ENCODE measurements at places on chromosomes 13 and 19.

- DNase-seq, result peak; percentile 65
Observed at GRCh38 chr13:24178847-24179485, 18.4 kb downstream of the SPATA13 start.

GRCh38 chr13:111862836-111863815 lies 203.8 kb upstream of the SOX1 start:
- DNase-seq, result no peak

DNA sequence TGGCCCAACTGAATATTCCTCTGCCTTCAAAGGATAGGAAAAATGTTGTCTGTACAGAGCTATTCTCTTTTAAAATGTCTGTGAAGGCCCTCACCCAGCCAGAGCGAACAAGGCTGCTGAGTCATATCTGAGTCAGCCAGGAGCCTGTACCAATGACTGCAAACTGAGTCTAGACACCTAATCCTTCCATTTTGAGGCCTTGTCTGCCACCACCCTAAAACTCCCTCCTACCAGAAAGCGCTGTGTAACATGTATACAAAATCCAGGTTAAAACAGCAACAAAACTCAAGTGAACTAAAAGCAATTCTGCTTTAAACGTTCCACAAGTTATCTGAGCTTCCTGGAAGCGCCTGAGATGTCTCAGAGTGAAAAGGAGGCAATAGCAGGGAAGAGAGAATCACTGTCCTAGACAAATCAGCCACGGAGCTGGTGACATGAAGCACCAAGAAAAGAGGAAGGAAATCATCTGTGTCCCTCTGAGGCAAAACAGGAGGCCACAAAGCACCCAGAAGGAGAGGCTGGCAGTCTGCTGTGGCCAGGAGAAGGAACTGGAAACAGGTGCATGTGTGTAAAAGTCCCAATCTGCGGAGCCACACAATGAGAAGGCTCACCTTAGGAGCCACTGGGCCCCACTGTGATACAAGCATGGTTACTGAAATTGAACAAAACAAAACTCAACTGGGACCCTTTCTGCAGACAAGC lies 10.2 kb downstream of the DHRS12 start:
- peak; percentile 63 for DNase-seq

DNA sequence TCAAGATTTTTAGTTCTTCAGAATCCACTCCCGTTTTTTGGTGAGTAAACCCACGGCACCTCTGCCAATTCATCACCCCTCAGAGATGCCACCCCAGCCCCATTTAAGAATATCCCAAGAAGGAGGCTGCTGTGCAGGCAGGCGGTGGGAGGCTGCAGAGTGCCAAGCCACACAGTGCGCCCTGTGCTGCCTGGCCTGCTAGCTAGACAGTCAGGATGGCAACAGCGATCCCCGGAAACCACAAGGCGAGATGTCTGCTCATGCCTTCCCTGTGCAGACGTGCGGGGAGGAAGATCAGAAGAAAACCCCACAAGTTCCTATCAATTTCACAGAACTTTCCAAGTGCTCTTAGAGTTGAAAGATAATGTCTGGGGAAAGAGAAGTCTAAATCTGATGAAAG lies 64.8 kb upstream of the GPR183 start:
- DNase-seq, result peak; percentile 63

- no peak for DNase-seq
Observed at GRCh38 chr13:98054301-98054700, 88.6 kb upstream of the FARP1 start.

DNA sequence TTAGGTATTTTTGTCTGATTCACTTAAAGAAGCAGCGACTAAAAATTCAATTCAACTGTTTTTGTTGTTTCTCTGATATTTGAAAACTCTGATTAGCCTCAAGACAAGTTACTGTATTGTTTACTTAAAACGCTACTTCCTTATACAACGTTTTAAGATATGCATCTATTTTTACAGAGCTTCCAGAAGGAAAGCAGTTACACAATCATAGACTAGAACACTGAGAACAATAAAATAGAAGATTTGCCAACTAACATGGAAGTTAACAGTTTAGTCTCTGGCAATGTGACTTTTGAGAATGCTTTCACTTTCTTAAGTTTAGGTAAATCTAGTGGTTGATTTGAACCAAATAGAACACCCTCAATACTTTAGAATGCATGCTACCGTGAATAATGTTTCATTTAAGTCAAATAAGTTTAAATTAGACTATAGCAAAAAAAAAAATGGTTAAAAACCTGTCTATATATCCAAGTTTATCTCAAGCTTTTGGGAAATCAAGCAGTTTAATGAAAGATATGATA lies 614.8 kb downstream of the DACH1 start:
- no peak for DNase-seq

- no peak for DNase-seq
Observed at GRCh38 chr13:99469041-99469440, 32.2 kb upstream of the TM9SF2 start.

- peak; percentile 56 for DNase-seq
Observed at GRCh38 chr13:94674609-94675348, 37.6 kb downstream of the SOX21 start.

DNA sequence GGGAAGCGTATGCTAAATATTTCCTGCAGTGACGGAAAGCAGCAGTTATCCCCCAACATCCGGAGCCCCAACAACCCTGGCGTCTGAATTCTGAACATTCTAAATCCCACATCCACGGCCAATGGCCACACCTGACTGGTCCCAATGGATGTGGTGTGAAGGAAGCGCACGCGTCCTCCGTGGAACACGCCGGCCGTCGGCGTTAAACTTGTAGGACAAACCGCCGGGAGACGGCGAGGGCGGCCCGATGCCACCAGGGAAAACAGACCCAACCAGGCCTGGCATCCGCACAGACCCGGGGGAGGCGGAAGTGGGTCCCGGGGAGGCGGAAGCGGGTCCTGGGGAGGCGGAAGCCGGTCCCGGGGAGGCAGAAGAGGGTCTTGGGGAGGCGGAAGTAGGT lies 3.2 kb downstream of the SHC2 start:
- no peak for DNase-seq

DNA sequence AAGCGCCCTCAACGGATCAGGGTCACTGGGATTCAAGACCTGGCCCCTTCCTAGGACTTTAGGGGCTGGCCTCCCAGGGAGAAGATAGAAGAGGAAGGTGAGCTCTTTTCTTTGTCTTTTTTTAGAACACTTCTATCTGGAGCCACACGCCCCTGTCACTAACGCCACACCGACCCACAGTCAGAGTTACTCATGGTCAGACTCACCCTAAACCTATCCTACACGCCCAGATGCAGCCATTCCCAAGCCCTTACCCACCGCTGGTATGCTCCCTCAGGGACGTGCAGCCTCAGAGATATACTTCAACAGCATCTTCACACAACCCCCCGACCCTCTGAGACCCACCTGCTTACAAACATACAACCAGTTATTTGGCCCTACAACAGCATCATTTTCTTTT lies 29.9 kb upstream of the MUC16 start:
- DNase-seq, result no peak

- DNase-seq, result no peak
Observed at GRCh38 chr19:41309180-41310032, 566 bp upstream of the CCDC97 start.

DNA sequence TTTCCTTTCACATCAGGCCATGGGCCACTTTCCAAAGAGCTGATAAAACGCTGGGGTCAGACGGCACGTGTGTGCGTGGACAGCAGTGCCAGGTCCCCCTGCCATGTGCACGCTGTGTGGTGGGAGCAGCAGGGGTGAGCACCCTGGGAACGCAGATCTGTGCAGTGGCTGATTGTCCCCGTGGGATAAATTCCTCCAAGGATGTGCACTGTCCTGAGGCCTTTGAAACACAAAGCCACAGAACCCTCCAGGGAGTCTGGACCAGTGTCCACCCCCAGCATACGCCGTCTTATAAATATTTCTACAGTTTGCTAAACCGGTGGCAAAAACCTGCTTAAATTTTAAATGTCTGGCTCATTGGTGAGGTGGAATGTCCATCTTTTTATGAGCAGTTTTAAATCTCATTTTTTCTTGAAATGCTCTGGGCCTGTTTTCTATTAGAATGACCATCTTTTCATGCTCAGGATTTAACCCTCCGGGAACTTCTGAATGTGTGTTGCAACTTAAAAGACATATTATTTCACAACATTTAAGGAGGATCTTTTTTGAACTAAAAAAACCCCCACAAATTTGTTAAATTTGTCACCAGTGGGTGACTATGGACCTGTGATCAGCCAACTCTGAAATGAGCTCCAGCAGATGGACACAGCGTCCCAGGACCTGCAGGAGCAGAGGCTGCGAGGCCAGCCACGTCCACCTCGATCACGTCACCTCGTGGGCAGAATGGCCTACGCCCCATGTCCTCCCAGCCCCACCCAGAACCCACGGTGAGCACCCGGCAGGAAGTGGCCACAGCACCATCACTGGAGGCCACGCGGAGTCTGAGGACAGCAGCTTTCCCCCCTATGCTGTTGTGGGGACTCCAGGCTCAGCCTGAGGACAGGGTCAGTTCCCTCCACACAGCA lies 68.6 kb downstream of the RASA3 start:
- no peak for DNase-seq

DNA sequence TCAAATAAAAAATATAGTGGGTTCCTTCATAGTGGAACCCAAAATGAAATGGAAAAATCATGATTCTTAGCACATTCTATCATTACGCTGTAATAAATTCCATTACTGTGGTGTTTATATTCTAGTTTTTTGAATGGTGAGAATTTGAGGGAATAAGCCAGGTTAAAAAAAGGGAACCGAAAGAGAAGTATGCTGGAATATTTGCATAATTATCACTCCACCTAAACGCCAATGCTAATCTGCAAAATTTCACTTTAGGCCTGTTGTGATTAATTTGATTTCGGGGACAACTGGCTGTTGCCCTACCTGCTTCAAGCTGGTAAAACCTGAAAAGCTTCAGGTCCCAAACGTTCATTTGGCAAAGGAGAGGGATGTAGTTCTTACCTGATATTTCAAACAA lies 32.1 kb upstream of the SCEL start:
- no peak for DNase-seq

- no peak for DNase-seq
Observed at GRCh38 chr13:41547251-41548000, 90.1 kb downstream of the RGCC start.

GRCh38 chr13:30687601-30688000 lies 47.7 kb upstream of the ALOX5AP start:
- no peak for DNase-seq

GRCh38 chr19:11418094-11418548 lies 993 bp downstream of the RGL3 start:
- no peak for DNase-seq

DNA sequence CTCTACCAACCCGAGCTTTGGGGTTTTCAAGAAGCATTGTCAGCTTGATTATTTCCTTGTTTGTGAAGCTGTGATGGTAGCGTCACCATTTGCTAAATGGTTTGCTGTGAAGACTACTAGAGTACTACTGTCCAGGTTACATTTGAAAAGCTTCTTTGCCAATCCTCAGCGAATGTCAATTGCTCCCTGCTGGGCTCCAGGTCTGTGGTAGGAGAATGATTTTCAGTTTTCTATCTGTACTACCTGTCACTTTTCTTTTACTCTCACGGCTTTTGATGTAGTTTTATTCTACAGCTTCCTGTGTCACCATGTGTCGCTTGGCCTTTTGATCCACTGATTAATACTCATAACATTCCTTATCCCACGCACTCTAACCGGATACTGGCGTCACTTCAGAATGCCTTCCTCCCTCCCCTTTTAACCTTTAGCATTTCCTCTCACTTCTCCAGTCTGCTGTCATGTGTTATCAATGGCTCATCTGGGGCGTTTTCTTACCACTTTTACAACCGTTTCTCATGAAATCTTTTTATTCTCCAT lies 7.5 kb upstream of the GPR183 start:
- peak; percentile 89 for DNase-seq

GRCh38 chr13:19657872-19658591 lies 24.6 kb downstream of the MPHOSPH8 start:
- no peak for DNase-seq

- DNase-seq, result no peak
Observed at GRCh38 chr13:113723410-113724015, 35.5 kb upstream of the TMEM255B start.

GRCh38 chr13:87783366-87783765 lies 112.2 kb downstream of the SLITRK5 start:
- DNase-seq, result no peak

DNA sequence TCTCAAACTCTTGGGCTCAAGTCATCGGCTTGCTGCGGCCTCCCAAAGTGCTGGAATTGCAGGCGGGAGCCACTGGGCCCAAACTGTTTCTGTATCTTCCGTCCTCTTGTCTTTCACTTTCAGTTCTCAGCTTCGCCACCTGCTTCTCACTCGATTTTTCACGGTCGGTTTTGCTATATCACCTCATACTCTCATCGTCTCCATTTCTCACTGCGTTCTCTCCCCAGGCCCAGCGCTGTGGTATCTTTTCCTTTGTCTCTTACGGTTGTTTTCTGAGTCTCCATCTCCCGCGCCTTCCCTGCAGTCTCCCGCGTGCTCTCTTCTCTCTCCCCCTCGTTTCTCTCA lies 14.9 kb downstream of the SSC5D start:
- no peak for DNase-seq

DNA sequence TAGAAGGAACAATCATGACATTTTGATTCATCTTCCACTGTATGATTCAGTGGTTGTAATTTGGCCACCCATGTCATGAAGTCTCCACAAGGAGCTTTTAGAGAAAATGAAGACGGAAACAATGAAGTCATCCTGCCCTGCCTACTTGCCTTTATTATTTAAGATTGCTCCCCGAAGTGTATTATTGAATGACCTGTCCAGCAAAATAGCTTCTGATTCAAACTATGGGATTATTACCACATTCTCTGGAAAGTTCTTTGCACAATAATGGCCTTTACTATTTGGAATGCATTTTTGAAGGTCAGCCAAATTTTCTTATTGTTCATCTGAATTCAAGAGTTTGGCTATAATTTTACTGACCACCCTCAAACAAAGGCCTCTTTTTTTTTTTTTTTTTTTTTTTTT lies 77.8 kb upstream of the RFC3 start:
- DNase-seq, result no peak

GRCh38 chr13:44382635-44383145 lies 9.1 kb downstream of the SERP2 start:
- no peak for DNase-seq

DNA sequence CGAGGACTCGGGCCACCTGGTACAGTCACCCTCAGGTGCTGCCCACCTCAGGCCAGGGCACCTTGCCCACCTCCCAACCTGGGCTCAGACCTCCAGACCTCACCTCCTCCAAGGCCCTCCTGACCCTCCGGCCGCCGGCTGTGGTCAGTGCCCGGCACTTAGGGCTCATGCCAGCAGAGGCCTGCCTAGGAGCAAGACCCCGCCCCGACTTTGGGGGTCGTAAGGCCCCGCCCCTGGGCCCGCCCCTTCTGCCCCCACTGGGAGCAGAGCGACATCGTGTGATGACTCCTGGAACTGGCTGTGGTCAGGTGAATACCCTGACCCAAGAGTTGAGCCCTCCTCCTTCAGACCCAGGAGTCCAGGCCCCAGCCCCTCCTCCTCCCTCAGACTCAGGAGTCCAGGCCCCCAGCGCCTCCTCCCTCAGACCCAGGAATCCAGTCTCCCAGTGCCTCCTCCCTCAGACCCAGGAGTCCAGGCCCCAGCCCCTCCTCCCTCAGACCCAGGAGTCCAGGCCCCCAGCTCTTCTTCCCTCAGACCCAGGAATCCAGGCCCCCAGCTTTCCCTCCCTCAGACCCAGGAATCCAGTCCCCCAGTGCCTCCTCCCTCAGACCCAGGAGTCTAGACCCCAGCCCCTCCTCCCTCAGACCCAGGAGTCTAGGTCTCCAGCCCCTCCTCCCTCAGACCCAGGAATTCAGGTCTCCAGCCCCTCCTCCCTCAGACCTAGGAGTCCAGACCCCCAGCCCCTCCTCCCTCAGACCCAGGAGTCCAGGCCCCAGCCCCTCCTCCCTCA lies at the start of gene SBK2:
Gene SBK2, minus strand, starts transcription at position 183 of the 790 bp plus-strand sequence. CDS start 839 bp downstream, outside the sequence.
- DNase-seq, result no peak

Data from activated CD4-positive, alpha-beta T cell treated with anti-CD3 and anti-CD28 coated beads, Interleukin-2, Interleukin-4, amounts not matched to agents 100 ng/mL and 50 ng/mL, durations not matched to agents 16 hours and 8 hours (primary cell).